Bronchial epithelial cell (primary cell): ENCODE measurements at places on chromosomes 1 and 21.

GRCh38 chr1:248372394-248372793 lies 3.2 kb upstream of the OR2T6 start:
- DNase-seq, result no peak

GRCh38 chr1:92329347-92330129 lies 30.7 kb downstream of the RPAP2 start:
- peak; percentile 93 for DNase-seq

DNA sequence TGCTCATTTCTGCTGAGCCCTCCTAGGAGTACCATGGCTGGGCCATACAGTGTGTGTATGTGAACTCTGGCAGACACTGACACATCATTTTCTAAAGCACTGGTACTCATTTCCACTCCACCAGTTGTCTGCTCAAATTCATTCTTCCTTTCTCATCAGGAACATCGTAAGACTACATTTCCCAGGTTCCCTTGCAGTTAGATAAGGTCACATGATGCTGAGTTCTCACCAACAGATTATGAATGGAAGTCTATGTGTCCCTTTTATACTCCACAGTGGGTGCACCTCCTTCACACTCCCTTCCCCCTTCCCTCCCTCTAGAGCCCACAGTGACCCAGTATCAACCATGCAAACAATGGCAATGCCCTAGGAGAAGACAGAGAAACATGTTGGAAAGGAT lies 38.3 kb upstream of the PAX7 start:
- peak; percentile 26 for DNase-seq

- DNase-seq, result peak; percentile 64
Observed at GRCh38 chr1:23402286-23403037, 22.1 kb downstream of the TCEA3 start.

DNA sequence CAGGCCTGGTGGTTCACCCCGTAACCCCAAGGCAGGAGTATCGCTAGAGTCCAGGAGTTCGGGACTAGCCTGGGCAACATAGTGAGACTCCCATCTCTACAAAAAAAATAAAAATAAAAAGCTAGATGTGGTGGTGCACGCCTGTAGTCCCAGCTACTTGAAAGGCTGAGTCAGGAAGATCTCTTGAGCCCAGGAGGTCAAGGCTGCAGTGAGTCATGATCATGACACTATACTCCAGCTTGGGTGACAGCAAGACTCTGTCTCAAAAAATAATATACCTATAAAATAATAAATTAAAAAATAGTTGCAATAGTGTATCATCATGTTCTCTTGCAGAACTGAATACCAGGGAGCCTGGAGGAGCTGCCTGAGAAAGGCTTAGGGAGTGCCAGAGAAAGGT lies 19.9 kb upstream of the TMEM39B start:
- peak; percentile 35 for DNase-seq

DNA sequence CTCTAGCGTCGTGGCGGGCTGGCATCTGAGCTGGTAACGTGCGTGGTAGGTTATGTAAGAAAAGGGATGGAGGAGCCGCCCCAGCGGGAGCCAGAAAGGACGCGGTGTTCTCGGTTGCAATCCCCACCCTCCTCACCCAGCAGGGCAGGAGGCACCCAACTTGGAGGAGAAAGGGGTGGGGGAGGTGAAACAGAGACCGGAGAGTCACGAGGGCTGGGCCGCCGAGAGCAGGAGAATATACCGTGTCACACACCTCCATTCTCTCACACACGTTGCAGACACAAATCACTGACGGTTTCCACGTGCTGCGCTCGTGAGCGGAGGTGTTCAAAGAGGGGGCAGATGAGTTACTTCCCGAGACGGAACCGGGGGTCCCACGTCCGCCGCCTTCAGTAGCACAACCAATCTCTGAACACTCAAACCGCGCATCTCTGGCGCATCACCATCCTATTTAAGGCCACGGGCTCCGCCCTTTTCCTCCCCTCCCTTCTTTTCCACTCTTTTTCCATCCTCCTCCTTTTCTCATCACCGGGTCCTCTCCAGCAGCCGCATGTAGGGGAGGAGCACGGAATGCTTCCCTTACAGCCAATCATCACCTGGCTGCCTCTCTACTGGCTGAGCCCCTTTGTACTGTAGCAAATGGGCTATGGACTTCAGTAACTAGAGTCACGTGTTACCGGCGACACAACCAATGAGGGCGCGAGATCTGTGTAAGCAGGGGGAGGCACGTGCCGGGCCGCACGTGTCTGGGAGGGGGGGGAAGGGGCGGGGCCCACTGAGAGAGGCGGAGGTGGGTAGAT lies at the start of gene CIART:
Gene CIART, plus strand, starts transcription at position 797 of the 800 bp plus-strand sequence. CDS start 714 bp downstream, outside the sequence.
- DNase-seq, result peak; percentile 96

DNA sequence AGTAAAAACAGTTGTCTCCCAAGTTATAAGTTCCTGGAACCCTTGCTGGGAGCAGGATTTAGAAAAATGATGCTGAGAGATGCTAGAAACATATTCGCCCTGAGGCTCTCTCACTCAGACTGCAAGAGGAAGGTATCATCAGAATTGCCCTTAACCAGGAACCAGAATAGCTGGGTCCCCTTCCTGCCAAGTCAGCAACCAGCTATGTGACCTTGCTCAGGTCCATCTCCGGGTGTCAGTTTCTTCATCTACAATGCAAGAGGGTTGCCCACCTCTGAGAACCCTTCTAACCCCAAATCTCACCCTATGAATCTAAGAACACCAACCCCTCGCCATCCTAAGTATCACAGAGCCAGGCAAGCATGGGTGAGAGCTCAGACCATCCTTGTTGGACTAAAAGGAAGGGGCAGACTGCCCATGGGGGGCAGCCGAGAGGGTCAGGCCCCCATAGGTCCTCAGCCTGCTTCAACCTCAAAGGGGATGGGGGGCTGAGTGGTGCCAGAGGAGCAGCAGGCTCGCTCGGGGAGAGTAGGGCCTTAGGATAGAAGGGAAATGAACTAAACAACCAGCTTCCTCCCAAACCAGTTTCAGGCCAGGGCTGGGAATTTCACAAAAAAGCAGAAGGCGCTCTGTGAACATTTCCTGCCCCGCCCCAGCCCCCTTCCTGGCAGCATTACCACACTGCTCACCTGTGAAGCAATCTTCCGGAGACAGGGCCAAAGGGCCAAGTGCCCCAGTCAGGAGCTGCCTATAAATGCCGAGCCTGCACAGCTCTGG lies 390 bp upstream of the S100A9 start:
- peak; percentile 85 for DNase-seq

DNA sequence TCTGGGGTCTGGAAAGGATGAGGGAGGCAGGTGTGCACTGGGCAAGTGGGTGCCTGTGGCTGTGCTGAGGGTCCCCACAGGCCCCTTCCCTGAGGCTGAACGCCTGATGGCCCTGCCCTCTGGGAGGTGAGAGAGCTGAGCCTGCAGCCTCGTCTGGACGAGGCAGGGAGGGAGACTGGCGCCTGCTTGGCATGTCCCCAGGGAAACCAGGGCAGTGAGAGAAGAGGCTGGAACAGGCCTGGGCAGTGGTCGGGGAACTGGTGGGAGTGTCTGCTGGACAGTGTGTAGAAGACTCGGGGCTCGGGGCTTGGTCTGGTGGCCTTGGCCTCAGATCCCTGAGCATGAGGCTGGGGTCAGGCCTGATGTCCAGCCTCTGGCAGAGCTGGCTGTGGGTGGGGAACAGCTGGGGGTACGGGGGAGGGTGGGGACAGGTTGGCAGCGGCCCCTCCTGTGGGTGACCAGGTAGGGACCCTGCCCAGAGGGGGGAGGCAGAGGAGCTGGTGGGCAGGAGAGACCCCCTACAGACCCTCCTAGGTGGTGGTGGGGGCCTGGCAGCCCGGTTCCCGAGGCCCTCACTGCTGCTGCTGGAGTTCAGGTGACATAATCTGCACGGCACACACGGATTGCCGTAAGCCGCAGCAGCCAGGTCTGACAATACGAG lies 30.8 kb upstream of the PLCH2 start:
- no peak for DNase-seq

GRCh38 chr1:98427664-98428063 lies 233.9 kb upstream of the SNX7 start:
- DNase-seq, result no peak

GRCh38 chr1:226686440-226687425 lies 52.3 kb downstream of the ITPKB start:
- DNase-seq, result no peak

DNA sequence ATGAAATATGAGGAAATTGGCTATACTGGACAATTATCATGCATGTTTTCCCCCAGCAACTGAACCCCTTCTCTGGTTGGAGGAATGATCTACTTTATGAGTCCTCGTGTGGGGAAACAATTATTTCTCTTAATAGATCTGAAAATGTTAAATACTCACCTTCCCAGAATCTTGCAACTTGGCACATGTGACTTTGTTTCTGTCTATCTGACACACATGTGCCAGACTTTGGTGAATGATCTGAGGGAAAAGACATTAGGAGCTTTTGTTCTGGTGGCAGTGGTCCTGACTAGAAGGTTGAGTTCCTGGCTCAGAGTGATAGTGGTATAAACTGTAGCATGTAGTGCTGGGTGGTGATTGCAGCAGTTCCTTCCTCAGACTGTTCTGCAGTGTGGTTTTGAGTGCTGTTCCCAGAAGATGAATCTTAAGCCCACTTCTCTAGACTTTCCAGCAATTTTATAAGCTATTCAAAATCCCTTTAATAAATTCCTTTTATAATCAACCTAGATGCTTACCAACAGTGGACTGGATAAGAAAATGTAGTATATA lies 59.3 kb upstream of the B3GALNT2 start:
- no peak for DNase-seq

GRCh38 chr1:47663286-47663685 lies 225.4 kb downstream of the FOXD2 start:
- DNase-seq, result no peak

DNA sequence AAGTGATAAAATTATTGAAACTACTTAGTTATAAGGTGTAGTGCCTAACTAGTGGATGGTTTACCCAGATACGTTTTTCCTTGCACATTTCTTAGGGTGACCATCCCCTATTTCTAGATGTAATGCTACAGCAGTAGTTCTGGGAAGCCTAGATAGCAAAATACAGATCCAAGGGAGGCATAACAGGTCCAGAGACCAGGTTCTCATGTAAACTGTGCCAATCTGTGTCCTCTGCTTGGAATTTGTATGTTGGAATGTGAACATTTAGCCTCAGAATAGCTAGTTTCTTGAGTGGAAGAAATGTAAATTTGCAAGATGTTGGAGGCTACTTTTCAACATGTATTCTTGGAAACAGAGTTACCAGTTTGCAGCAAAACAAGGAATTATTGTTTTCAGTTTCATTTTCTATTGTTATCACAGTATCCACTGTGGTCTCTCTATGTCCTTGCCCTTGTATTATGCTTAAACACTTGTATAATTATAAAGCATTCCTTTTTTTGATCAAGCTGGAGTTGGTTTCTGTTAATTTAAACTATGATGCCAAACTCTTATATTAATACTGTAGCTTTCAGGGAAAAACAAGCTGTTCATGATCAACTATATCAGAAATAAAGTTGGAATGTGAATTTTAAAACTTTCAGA lies 102.0 kb upstream of the BRINP3 start:
- no peak for DNase-seq

DNA sequence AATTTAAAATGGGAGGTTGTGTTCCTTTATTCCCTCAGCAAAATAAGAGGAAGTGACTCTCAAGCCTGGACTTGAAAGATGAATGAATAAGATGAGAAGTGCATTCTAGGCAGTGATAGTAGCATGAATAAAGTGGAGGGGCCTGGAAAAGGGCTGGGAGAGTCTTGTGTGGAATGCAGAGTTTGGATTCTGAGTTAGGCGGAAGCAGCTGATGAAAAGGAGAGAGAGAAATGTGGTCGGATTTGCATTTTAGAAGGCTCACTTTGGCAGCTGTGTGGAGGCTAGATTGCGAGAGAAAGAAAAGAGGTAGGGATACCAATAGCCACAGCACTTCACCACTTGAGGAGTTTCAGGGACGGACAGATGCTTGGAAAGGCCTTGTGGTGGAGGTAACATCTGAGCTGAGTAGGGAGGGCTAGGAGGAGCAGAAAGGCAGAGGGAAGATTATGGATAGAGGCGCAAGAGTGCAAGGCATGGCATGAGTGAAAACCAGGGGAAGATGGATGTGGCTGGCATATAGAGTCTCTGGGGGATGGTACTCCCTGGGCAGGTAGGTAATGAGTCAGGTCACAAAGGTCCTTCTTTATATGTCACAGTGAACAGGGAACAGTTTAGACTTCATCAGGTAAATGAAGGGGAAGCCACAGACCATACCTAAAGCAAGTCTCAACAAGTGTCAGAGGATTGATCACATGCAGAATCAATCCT lies 59.6 kb downstream of the ST3GAL3 start:
- DNase-seq, result peak; percentile 93

DNA sequence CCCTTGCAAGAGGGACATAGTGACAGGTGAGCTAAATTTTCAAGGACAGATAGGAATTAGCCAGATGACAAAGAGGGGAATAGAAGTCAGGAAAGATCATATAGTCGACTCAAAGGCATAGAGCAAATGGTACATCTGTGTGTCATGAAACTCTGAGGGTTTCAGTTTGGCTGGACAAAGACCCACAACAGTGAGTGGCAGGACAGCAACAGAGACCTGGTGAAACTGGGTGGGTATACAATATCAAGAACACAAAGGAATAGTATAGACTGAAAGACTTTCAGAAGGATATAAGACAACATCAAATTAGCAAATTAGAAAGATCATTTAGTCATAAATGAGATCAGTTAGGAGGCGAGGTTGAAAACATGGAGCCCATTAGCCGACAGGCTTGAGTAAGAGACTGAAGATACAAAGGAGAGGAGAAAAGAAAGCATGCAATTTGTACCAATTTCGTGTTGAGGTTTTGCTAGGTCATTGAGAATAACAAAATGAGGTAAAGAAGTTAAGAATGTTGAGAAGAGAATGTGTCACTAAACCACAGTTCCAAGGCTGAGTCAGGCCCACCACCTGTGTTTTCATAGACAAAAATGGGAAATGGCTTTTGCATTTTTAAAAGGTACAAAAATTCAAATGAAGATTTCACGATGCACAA lies 213.8 kb downstream of the HHIPL2 start:
- peak; percentile 15 for DNase-seq

GRCh38 chr1:233790662-233791371 lies 113.7 kb upstream of the SLC35F3 start:
- DNase-seq, result peak; percentile 70

GRCh38 chr1:149846042-149846441 lies 53.3 kb upstream of the BOLA1 start:
- no peak for DNase-seq
